ENCODE measurements at places on chromosomes 12 and 14.

GRCh38 chr14:102593061-102593824 lies 794 bp downstream of the RCOR1 start:
- no peak for DNase-seq

GRCh38 chr12:45681465-45681864 lies 48.0 kb upstream of the ARID2 start:
- DNase-seq = no peak

- peak; percentile 19 for DNase-seq
Observed at GRCh38 chr12:131132118-131132892, 178.6 kb downstream of the ADGRD1 start.

DNA sequence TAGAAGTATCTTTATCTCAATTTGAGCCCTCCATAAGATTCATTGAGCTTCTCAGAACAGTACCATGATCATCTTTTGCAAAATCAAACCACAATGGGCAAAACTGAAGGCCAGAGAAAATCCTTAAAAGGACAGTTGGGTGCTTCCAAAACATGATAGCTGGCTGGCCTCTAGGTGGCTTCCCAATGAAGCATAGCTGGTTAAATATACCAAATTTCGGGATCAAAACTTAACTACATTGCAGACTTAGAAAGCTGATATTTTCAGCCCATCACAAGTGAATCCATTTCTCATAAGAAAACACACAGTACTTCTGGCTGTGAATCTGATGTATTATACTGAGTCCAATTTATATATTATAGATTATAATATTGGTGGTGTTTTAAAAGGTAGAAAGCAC lies 15.3 kb upstream of the PIK3C2G start:
- no peak for DNase-seq

- DNase-seq = no peak
Observed at GRCh38 chr14:68523326-68523610, 269.6 kb downstream of the ZFP36L1 start.

DNA sequence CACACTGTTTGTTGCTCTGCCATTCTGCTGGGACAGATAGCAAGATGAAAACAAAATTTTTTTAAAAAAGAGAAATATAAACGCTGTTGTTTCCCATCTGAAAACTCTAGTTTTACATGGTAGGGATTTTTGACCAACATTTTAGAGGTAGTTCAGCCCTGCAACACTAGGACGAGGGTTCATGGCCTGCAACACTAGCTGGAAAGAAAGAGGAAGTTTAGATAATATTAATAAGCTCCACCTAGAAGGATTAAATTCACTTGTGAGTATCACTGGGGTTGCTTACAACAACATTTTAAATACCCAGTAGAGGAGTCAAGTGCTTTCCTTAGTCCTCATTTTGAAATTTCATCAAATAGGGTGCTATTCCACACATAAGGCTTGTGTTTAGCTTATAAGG lies 68.2 kb downstream of the SRGAP1 start:
- no peak for DNase-seq

DNA sequence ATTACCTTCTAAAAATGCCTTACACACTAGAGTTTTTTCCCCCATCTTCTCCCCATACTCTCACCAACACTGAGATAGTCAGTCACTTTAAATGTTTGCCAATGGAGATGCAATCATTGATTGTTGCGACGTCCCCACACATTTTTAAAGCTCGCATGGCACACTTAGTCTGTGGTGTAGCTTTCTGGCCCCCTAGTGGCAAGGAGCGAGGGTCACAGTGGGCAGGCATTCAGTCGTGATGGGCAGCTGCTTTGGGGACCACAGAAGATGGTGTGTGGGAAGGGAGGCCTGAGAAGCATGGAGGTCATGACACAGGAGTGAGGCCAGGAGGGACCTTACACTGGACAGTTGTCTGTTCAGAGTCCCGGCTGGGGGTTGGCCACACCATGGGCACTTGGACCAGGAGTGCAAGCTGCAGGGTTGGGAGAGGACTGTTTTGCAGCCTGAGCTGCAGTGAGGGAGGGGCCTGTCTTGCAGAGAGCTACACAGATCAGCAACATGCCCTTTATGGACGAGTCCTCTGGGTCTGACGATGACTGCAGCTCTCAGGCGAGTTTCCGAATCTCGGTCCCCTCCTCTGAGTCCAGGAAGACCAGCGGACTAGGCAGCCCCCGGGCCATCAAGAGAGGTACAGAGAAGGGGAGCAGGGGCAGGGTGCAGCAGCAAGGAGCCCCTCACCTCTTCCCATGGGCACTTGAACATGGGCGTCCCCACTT lies 28.6 kb downstream of the PIGH start:
- peak; percentile 11 for DNase-seq

GRCh38 chr12:67705394-67706370 lies 57.1 kb downstream of the DYRK2 start:
- DNase-seq = no peak

- no peak for DNase-seq
Observed at GRCh38 chr12:27179400-27180214, 64.5 kb upstream of the STK38L start.

- no peak for DNase-seq
Observed at GRCh38 chr12:68638171-68638570, 27.5 kb downstream of the RAP1B start.

GRCh38 chr14:75861161-75861621 lies 120.6 kb downstream of the TGFB3 start:
- no peak for DNase-seq

GRCh38 chr14:72495668-72496067 lies 398.2 kb downstream of the DPF3 start:
- no peak for DNase-seq

DNA sequence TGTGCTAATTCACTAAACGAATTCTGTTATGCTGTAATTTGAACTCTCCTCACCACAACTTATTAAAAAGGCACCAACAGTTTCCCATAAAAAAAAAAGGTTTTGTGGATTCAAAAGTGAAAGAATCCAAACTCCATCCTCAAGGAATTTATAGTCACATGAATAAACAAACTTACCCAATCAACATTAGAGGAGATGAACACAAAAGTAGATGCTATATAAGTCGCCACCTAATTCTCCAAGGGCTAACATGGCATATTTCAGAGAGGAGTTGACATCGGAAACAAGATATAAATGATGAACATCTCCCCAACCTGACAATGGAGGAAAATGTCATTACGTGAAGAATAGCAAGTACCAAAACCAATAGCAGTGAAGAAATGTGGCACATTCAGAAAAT lies 265.5 kb upstream of the PRKD1 start:
- DNase-seq = no peak

DNA sequence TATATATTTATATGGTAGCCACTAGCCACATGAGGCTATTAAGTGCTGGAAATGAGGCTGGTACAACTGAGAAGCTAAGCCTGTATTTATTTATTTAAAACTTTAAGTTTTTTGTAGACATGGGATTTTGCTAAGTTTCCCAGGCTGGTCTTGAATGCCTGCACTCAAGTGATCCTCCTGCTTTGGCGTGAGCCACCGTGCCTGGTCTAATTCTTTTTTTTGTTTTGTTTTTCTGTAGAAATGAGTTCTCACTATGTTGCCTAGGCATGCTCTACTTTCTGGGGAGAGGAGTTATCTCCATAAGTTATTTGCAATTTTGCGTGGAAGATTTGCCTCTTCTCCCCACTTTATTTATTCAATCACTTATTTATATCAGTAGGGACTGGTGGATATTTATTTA lies 4.8 kb upstream of the SNRNP35 start:
- no peak for DNase-seq

- DNase-seq = no peak
Observed at GRCh38 chr14:93035917-93036651, 79.6 kb downstream of the ITPK1 start.

DNA sequence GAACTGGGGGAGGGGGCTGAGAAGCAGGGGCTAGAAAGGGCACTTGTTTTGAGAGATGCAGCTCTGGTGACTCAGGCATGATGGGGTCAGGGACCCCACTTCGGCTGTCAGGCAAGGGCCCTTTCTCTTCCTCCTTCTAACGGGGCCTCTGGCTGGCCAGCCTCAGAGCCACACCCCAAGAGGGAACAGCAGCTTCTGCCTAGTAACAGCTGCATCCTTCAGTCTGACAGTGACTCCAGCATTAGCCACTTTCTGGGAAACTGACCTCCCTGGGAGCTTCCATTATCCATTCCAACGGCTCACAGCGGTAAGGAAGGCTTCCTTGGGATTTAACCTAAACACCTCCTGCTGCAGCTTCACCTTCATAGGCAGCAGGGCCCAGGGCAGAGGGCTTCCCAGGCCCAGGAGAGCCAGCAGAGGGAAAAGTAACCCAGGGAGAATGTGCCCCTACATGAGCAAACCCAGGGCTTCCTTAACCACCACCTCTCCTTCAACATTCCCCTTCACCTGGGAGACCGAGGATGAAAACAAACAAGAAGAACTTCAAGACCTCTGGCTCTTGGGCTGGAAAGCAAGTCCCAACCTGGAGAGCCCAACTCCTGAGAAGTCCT lies 2.7 kb downstream of the NCKAP5L start:
- DNase-seq = no peak

DNA sequence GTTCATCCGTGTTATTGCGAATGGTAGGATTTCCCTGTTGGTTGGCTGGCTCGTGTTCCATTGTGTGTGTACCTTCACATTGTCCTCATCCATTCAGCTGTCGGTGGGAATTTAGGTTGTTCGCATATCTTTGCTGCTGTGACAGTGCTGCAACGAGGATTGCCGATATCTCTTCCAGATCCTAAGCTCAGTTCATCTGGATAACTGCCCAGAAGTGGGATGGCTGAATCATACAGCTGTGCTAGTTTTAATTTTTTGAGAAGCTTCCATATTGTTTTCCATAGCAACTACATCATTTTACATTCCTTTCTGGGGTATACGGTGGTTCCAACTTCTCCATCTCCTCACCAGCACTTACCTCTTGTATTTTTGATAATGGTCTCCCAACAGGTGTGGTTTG lies 292.8 kb upstream of the SFSWAP start:
- no peak for DNase-seq

DNA sequence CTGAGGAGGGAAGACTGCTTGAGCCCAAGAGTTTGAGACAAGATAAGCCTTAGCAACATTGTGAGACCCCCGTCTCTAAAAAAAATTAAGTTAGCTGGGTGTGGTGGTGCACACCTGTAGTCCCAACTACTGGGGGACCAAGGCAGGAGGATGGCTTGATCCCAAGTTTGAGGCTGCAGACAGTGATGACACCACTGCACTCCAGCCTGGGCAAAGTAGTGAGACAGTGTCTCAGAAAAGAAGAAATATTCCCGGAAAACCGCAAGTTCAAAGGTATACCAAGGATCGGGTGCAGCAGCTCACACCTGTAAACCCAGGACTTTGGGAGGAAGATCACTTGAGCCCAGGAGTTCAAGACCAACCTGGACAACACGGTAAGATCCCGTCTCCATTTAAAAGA lies 5.8 kb downstream of the PTGES3 start:
- DNase-seq = no peak

GRCh38 chr14:56248442-56248841 lies 130.2 kb downstream of the PELI2 start:
- no peak for DNase-seq

DNA sequence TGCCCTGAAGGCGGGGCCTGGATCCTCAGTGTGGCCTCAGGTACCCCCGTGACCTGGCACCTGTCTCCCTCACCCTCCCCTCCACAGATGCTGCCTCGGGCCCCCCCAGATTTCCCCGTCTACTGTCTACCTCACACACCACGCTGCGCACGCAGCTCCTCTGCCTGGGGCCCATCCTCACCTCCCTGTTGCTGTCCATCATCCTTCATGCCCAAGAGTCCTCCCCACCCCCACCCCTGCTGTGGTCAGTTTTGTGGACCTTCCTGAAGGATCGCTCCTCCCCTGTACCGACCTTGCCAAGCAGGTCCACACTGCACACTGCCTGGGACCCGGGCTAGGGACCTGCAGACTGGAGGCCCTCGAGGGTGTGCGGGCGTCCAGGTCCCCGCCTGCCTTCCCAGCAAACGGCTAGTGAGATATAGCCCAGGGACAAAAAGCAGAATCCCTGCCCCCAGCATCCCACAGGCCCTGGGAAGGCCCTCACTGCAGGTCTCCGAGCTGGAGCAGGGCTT lies 197.4 kb upstream of the DIO3 start:
- DNase-seq = no peak

- DNase-seq = no peak
Observed at GRCh38 chr14:105939810-105940508, 413.6 kb downstream of the TMEM121 start.

- DNase-seq = no peak
Observed at GRCh38 chr14:69632164-69632563, 20.8 kb downstream of the SUSD6 start.

DNA sequence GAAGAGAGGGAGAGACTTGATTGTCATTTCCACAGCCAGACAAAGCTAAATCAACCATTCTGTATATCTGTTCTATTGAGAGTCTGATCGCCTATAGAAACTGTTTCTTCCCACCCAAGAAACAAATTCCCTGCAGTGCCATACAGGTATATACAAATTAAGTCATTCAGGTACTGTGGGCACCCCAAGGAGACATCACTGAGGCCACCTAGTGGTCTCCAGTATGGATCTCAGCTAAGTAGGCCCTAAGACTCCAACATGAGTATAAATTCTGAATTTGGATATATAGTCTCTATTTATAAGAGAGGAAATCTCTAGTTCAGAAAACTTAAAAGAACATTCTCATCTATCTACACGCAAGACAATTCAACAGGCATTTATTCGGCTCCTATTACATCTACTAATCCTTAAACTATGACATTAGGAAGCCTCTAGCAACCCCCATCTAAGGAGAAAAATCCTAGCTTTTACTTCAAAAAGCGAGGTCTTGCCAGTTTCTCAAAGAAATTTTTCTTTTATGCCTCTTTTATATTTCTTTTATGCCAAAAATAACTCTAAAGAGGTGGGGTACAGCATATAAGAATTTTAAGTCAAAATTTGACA lies 62.6 kb downstream of the DCAF5 start:
- DNase-seq = no peak

DNA sequence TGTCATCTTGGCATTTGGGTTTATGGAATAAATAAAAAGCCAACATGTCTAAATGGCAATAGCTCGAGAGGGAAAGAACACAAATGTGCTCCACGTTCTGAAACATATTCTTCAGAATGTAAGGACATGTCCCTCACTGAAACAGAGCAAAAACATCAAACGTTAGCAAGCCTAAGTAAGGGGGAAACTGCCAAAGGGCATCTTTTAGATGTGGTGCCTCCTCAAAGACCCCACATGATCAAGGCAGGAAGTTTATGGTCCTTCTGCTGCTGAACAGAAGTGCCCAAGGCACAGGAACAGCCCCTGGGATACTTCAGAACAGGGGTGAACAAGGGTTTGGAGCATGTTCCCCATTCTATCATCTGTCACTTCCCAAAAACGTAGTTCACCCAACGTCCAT lies 227.0 kb downstream of the ANO2 start:
- no peak for DNase-seq

DNA sequence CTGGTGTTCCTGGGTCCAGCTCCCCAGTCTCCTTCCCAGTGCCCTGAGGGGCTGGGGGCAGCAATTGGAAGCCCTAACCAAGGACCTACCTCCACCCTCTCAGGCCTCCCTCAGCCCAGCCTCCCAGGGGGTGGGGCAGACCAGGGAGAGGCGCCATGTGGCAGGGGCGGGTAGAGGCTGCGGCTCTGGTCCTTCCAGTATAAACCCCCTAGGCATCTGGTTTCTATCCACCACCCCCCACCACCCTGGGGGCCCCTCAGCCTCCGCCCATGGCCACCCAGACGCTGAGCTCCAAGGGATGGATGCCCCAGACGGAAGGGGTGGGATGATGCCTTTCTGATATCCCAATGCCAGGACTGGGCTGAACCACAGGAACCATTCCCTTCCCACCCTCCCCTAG lies 2.8 kb upstream of the SP7 start:
- DNase-seq = no peak

- no peak for DNase-seq
Observed at GRCh38 chr12:92905811-92906554, 23.1 kb downstream of the EEA1 start.

Data from NCI-H748 treated with DMSO at 0.1 percent for 48 hours (cell line).